ENCODE measurements at places on chromosomes 7 and 10. TPM values are rescaled to one million over a fixed set of nuclear protein-coding genes. Genes with fewer than 3 reads are reported as not detected.

DNA sequence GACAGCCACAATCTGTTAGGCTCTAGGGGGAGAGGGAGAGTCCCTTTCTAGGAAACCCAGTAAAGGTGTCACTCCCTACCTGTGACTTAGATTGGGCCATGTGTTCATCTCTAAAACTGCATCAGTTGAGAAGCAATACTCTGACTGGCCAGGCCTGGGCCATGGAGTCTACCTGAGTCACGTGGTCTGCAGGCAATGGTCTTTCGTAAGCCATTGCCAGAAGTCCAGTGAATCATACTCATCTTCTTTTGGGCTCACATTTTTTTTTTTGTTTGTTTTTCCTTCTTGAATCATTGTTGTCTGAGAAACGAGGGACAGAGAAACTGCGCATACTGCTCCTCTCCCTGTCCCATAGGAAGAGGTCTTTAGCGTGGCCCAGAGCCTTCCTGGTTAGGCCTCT is 215.6 kb downstream of the CCSER2 start:
- no peak for DNase-seq

DNA sequence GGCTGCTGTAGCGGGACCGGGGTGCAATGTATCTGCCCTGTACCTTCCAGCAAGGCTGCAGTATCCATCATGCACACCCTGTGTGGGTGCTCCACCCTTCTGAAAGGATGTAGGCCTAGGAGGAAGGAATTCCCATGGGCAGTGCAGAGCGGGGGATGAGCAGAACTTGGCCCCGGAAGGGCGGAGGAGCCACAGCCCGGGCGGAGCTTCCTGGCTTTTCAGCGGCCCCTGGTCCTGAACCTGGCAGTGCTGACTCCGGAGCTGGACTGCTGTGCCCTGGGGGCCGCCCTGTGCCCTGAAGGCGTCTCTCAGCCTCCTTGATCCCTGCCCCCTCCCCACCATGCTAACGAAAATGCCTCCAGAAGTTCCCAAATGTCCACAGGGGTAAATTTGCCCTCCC is 175.8 kb downstream of the TCERG1L start:
- DNase-seq = no peak

IDI2 gene
- not detected for total RNA-seq

ZNF282 gene
- total RNA-seq = 22.8 TPM

FAM25C gene
- not detected for total RNA-seq

- no peak for DNase-seq
Observed at GRCh38 chr10:84217746-84218145, 7.6 kb downstream of the LRIT2 start.

GRCh38 chr7:139358541-139359365 is 941 bp upstream of the LUC7L2 start:
- DNase-seq = no peak

- no peak for DNase-seq
Observed at GRCh38 chr10:24242562-24242961, 33.6 kb downstream of the KIAA1217 start.

DNA sequence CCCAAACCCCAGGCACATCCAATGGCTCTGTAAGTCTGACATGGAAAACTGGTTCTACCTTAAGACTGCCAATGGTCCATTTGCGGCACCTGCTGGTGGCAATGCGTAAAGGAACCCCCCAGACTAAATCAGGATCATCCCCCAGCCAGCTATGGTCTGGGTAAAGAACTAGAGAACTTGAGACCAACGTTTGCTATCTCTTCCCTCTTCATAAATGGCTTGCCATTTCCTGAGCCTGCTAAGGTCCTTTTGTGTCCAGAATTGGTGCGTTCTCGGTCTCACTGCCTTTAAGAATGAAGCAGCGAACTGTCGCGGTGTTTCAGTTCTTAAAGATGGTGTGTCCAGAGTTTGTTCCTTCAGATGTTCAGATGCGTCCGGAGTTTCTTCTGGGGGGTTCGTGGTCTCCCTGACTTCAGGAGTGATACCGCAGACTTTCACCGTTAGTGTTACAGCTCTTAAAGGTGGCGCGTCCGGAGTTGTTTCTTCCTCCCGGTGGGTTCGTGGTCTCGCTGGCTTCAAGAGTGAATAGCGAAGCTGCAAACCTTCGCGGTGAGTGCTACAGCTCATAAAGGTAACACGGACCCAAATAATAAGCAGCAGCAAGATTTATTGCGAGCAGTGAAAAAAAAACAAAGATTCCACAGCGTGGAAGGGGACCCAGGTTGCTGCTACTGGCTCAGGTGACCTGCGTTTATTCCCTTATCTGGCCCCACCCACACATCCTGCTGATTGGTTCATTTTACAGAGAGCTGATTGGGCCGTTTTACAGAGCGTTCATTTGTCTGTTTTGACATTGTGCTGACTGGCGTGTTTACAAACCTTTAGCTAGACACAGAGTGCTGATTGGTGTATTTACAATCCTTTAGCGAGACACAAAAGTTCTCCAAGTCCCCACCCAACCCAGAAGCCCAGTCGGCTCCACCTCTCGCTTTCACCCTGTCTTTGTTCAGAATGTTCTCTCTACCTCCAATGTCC is 95.4 kb downstream of the ELMO1 start:
- DNase-seq = no peak

DNA sequence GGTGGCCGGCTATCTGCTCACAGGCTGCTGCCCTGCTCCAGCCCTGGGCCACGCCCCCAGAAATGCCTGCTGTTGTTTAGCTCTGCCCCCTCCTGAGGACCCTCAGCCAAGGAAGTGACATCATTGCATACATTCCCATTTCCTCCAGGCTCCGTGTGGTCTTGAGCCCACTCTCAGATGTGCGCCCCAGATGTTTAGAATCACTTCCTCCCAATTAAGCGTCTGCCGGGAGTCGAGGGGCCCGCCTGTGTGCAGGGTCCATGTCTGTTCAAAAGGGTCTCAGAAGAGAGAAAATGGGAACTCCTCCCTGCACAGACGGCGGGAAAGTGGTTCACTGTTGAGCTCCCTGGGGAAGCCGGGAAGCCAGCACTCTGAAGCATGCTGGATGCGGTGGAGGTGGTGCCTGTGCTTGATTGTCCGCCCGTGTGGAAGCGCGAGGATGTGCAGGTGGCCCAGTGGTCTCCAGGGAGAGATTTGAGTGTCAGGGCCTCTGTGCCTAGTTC is 116.9 kb upstream of the PPIF start:
- no peak for DNase-seq

GRCh38 chr7:106418094-106418493 is 133.3 kb upstream of the NAMPT start:
- DNase-seq = no peak

CLCN1 gene
- 2.5 TPM for total RNA-seq

GRCh38 chr7:147415991-147416390 is 1174.6 kb upstream of the C7orf33 start:
- no peak for DNase-seq

UCN3 gene
- 2.0 TPM for total RNA-seq

DNA sequence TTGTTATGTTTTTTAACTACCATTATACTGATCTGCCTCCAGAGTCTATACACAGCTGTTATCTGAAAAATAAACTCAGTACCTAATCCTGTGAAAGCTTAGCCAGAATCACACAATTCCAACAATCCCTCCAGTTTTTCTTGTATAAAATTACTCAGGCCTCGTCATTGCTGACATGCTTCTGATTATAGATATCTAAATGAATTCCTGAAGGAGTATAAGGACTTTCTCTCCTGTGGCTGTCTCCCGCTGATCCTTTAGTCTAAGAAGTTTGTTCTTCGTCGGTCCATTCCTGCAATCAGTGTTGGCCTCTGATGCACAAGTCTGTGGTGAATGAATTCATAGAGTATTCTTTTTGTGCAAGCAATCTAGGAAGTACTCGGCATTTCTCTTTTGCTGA is 288.9 kb upstream of the SEMA3C start:
- no peak for DNase-seq

CDK14 gene
- 13.1 TPM for total RNA-seq

DNA sequence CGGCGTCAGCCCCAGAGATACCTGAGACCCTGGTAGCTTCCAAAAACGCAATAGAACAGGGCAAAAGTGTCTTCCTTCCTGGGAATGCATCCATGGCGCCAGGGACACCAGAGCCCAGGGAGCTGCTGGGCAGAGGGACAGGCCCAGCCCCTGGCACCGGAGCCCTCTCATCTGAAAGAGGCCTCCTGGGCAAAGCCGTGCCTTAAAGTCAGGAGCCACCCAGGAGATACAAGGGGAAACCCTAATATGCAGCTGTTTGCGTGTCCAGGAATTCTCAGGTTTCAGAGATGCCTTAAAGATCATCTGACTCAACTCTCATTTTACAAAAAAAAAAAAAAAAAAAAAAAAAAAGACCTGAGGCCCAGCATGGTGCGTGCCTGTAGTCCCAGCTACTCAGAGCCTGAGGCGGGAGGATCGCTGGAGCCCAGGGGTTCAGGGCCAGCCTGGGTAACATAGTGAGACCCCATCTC is 28.0 kb downstream of the NUDT1 start:
- no peak for DNase-seq

- no peak for DNase-seq
Observed at GRCh38 chr10:89351412-89351779, 23.6 kb downstream of the IFIT3 start.

DNA sequence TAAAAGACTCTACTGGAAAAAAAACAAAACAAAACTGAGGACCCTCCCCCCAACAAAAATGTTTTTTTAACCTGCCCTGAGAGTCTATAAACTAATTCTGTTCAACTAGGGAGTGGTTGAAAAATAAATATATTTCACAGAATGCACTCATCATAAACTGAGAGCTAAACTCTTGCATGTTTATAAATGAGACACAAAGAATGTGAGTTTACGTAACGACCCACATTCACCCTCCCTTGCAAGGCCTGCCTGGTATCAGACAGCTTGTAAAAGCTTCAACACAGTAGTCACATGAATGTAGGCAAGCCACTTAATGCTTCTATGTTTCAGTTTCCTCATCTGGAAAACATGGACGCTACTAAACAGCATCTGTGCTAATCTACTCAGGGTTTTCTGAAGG is 50.3 kb downstream of the JAZF1 start:
- no peak for DNase-seq

RPEL1 gene
- not detected for total RNA-seq

DNA sequence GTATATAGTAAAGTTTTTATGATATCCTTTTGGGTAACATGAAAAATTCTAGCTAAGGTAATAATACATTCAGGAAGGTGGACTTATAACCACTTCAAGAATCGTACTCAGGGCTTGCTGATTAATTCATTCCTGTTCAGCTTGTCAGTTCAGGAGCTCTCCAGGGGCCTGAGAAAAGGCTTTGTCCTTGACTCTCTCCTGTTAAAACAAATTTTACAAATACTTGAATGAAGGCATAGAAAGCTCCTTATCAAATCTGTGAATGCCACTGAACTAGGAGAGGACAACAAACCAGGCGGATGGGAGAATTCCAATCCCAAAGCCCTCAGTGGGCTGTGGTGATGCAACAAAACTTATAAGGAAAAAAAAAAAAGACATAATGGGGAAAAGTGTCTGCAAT is 354.5 kb upstream of the ZMIZ1 start:
- DNase-seq = no peak

DNA sequence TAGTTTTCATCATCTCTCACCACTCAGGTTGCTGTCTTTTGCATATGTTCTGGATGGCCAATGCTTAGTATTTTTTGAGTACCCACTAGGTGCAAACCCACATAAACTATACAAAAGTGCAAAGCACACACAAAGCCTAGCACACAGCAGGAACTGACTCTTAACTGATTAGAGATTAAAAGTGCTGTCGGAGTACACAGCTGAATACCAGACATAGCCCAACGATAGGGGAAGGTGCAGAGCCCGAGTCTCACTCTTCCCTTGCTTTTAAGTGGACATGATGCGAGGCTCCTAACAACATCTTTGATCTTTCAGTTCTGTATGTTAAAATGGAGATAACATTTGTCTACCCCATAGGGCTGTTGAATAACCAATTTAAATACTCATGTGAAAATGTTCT is 90.8 kb downstream of the DPY19L1 start:
- no peak for DNase-seq

DNA sequence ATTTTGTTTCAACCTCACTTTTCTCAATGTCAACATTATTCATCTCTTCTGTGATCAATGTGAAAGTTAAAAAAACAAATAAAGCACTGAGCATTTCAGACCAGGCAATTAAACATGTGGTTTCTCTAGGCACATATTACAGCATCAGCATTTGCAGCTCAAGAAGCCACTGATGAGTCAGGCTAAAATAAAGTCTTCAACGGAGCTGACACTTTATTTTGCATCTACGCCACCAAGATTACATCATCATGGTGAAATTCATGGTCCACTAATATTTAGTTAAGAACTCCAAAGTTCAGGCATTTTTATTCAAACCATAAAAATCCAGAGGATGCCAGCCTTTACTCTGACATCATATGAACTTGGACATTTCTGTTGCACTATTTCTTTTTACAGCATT is 33.0 kb downstream of the MAGI2 start:
- DNase-seq = no peak

GRCh38 chr10:58781873-58782488 is 269.3 kb downstream of the BICC1 start:
- DNase-seq = no peak

RADIL gene
- 1.1 TPM for total RNA-seq

- DNase-seq = no peak
Observed at GRCh38 chr7:70781922-70782311, 350.0 kb upstream of the GALNT17 start.

GRCh38 chr10:125607689-125608290 is 75.2 kb downstream of the TEX36 start:
- DNase-seq = no peak

- no peak for DNase-seq
Observed at GRCh38 chr7:43232366-43232765, 119.9 kb downstream of the HECW1 start.

Measured in Peyer's patch (tissue), 4 donors.